ENCODE measurements at places on chromosomes 4 and X.

DNA sequence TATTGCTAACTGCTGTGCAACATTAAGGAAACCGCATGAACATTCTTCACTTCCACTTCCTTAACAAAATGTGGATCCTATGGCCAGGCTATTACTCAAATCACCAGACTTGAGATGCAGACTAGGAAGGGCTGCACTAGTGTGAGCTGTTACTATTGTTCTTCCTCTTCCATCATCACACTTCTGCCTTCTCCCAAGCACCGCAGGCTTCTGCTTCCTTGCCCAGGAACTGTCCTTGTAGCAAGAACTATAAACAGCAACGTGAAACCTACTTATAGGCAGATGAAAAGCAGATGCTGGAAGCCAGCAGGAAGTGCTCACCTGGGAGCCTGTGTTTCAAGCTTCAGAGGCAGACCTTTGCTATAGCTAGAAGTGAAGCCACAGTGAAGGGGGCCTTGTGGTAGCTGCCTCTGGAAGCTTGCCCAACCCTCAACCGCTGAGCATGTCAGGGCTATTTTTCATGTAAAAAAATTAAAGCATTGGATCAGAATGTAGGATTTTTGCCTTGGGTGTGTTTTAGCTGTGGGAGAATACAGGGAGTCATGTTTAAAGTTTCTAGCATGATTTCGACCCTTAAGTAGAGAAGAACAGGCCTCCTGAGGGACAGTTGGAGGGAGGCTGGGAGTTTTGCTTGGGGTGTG, 43.9 kb downstream of the CLNK start:
- no peak for DNase-seq

DNA sequence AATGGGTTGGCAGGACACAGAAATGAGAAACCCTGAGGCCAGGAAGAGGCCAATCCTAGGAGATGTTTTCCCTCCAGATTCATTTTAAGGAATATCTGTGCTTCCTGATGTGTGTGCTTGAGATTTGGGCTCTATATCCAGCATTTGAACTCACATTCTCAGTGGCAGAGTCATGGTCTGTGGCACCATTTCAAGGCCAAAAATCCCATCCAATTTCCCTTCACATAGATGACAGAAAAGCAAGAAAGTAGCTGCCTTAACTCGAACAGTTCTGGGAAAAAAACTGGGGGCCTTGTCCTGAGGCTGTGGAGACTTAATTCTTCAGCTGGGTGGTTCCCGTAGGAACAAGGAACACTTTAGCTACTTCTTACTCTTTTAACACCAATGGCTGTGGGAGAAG, 27.4 kb downstream of the TAF7L start:
- DNase-seq = no peak

DNA sequence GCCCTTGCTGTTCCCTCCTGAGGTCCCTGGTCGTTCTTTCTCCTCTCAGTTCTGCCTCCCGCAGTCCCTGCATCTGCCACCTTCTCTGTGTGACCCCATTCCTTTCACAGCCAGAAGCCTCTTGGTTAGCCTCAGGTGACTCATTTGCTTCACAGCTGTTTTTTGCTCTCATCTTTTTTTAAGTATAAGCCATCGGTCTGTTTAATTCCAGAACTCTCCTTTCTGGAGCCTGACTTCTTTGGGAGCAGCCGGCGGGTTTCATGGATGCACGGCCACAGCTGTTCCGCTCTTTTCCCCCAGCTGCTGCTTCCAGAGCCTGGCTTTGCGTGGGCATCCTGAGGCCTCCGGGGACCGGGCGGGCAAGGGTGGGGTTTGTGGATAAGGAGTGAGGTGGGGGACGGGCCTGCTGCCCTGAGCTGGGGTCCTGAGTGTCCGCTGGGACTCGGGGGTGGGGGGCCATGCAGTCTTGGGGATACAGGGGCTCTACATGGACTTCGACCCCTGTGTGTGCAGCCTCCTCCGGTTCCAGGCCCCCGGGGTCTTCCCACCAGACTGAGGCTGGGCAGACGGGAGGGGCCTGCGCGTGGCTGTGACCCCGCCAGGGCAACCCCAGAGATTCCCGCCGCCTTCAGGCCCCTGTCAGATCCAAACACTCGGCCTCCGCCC, 46.7 kb downstream of the PCGF3 start:
- no peak for DNase-seq

DNA sequence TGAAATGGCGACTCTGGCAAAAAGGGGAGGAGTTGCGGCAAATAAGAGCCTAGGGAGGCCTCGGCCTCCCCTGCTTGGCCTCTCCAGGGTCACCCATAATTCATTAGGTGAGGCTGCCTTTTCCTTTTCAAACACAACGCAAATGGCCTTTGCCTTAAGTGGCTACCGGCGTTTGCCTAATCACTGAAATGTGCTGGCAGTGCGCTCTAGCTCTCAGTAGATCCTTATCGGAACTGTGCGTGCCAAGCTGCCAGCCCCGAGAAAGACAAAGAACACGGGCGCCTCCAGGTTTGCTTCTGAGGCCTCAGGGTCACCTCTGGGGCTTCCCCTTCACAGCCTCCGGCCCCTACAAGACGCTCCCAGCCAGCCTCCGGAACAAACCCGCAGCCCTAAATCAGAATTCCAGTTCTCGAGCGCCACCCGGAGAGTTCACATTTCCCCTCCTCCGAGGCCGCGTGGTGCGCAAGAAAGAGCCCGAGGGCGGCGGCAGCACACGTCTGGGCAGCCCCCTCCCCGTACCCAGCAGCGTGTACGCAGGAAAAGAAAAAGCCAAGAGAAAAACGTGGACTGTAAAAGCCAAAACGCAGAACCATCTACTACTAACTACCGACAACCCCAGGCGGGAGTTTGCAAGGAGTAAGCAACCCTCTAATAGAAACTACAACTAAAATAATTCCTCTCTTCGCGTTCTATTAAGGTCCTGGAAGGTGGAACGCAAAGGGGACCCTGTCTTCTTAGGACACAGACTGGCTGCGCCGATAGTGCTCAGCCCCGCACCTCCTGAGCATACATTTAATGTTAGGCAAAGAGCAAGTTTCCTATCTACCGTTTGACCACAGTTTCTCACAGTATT, 76.5 kb upstream of the BCOR start:
- DNase-seq = peak; percentile 50

GRCh38 chr4:186724864-186725468, 1.3 kb upstream of the FAT1 start:
- DNase-seq = no peak

DNA sequence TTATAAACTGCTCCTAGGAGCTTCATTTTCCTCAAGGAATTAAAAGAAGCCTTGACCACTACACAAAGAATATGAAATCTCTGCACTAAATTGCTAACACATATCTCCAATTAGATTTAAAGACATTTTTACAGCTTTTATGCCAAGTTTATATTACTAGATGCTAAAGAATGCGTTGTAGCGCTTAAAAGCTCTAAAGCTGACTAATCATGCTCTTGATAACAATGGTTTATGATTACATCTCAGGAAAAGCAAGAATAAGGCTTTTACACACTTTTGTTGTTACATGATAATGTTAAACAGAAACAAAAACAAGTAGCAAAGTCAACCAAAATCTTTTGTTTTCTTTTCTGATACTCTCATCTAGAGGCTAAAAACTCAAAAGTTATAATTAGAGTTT, 44.7 kb downstream of the SLC10A7 start:
- no peak for DNase-seq

DNA sequence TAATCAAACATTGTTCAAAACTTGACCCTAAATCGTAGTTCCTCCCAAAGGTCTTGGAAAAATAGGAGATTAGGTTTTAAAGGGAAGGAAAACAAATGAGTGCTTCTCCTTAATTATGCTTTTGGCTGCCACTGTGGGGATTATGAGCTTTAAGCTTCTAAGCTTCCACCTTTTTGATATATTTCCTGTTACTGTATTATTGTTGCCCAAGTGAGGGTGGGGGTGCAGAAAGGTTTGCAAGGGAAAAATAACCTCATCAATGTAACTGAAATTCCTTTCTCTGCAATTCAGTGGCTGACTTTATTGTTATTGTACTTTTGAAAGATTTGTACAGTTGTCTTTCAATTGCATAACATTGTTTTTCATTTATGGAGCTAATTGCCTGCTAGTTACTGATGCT, 285.1 kb downstream of the FRMPD4 start:
- DNase-seq = no peak

DNA sequence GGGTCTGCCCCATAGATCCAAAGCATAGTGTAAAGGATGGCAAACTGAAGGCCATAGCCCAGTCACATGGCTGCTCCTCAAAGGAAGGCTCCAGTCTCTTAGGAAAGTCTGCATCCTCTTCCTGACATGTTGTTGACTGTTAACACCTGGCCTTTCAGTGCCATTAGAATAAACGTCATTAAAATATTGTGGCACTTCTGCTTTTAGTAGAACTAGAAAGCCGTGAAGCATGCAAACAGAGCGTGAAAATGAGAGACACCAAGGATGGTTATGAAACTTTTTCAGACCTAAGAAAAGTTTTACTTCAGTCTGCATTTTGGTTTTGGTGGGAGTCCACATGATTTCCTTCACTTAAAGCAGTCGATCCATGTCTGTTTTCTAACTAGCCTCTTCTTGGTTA, 41.1 kb upstream of the AFF2 start:
- no peak for DNase-seq

DNA sequence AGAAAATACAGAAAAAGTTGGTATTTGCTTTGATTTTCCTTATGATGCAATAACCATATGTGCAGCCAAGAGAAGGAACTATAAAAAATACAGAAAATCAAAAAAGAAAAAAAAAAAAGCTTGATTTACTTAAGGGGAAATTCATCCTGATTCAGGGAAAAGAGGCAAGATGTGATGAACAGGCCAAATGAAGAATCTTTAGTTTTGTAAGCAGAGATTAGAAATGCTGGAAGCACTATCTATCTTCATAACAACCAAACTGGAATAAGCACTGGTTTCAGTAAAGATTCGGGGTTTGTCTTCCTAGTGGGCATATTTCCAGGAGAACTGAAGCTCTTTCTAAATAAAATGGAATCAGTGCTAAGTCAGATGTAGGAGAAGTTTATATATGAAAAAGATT, 82.9 kb upstream of the KCNIP4 start:
- DNase-seq = no peak

GRCh38 chr4:86472377-86473019, 112.6 kb upstream of the MAPK10 start:
- no peak for DNase-seq

- DNase-seq = no peak
These were observed 716 bp downstream of the THAP9 start for GRCh38 chr4:82901183-82901718.

- no peak for DNase-seq
These were observed 6.8 kb downstream of the TXK start for GRCh38 chr4:48127231-48127630.

DNA sequence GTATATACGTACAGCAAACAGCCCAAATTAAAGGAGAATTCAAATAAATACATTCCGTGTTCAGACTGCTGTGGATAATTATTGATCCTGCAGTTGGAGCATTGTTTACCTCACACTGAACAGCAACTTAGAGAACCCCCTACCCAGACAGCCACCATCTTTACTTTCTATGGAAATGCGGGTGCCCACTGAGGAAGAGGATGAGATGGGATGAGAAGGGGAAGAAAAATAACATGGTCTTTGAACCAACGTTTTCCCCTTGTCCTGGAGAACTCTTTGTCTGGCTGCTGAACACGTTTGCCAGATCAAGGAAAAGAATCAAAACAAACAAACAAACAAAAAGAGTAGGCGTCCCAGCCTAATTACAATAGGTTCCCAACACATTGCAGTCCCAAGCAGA, 1.5 kb downstream of the TSPAN5 start:
- no peak for DNase-seq

DNA sequence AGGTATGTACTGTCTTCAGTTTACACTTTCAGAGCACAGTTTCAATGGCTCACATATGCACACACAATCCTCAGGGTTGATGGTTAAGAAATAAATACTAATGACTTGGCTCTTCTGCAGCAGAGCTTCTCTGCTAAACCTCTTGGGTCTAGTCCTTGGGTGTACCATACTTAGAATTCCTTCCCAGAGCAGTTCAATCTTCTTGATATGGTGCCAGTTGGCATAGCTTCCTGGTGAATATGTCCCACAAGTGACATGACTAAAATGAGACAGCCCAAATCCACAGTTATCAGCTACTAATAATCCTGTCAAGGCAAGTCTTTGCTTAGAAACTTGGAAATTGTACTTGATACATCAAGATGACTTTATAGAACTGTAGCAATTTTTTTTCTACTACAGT, 654.4 kb downstream of the IQCM start:
- no peak for DNase-seq

DNA sequence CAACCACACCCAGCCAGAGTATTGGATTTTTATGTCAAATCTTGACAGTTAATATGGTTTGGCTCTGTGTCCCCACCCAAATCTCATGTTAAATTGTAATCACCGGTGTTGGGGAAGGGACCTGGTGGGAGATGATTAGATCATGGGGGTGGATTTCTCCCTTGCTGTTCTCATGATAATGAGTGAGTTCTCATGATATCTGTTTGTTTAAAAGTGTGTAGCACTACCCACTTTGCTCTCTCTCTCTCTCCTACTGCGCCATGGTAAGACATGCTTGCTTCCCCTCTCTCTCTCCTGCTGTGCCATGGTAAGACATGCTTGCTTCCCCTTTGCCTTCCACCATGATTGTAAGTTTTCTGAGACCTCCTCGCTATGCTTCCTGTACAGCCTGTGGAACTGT, 86.9 kb upstream of the COX18 start:
- DNase-seq = no peak

DNA sequence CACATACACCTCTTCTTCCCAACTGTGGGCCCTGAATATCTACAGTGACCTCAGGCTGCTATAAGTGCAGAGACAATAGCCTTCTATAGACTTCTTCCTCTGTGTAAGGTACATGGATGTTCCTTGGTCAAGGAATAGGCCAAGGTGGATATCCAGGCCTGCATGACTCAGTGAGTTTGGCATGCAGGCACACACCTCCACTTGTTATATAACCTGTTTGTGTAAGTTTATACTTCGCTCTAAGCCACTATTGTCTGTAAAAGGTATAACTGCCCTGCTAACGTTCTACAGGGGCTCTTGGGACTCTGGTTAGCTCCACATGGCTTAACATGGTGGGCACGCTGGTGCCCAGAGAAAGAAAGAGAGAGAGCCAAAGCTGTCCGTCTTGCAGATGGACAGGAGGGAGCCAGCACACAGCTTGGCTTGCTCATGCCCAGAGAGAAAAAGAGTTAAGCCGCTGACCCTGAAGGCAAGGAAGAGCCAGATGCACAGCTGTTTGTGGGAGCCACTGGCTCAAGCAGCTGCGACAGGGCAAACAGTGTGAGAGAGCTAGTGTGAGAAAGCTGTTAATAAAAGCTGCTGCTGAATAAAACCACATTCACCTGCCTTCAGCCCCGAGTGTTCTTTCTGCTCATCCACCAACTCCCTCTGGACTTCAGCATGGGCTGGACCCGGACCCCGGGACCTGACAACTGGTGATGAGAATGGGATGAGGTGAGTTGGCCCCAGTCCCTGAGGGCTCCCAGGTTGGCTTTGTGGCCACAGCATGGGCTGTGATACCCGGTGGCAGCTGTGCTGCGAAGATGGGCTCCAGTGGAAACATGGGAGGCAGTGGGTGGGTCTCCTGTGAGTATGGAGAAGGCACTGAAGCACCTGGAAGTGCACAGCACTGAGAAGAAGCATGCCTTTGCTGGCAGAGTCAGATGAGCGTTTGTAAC, 44.5 kb upstream of the ZBTB33 start:
- no peak for DNase-seq

- no peak for DNase-seq
These were observed 956 bp downstream of the TAPT1 start for GRCh38 chr4:16225167-16225862.

Data from H1 (cell line).